ENCODE measurements at places on chromosomes 6 and 20.

DNA sequence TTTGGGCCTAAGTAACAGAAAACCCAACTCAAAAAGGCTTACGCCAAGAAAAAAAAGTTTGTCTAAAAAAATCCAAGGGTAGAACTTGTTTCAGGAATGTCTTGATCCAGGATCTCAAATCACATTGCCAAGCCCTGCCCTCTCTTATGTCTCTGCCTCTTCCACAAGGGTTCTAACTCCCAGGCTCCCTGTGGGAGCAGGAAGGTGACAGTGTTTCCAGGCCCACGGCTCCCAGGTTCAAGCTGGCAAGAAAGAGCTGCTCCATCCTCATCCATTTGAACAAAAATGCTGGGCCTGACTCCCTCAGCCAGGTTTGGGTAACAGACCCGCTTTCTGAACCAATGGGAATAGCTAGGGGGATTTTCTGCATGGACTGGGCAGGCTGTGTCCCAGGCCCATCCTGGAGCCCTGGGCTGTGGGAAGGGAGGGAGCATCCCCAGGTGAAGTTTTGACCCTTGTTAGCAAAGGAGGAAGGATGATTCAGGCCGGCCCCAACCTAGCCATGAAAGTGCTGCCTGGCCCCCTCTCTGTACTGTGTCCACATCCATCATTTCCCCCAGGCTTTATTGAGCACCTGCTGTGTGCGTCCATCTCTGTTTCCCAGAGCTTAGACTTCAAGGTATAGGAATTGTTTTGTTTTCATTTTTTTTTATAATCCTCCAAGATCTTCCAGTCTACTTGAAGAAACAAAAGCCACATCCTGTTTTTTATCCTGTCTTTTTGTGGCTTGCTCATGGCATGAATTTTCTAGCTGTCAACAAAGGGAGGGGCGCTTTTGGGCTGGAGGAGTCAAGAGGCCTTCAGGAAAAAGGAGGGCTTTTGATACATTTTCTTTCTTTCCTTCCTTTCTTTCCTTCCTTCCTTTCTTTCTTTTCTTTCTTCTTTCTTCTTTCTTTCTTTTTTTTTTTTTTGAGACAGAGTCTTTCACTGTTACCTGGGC, 159.8 kb downstream of the TFAP2C start:
- no peak for DNase-seq

DNA sequence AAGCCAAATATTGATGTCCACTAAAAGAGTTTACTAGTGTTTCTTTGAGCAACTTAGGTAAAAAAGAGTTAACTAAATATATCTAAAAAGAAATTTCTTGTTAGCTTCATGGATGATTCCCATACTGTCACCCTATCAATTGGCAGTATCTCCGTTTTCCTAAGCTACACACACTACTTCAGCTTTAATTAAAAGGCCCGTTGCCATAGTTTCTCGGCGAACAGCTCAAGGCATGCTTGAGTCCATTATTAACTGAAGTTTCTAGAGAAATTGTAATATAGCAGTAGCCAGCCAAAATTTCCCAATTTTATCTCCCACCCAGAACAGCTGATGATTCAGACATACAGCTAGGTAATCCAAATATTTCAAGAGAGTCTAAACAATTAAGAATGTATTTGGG, 20.0 kb upstream of the BEND6 start:
- no peak for DNase-seq

GRCh38 chr20:17614176-17614811, 44.4 kb downstream of the DSTN start:
- peak; percentile 61 for DNase-seq

DNA sequence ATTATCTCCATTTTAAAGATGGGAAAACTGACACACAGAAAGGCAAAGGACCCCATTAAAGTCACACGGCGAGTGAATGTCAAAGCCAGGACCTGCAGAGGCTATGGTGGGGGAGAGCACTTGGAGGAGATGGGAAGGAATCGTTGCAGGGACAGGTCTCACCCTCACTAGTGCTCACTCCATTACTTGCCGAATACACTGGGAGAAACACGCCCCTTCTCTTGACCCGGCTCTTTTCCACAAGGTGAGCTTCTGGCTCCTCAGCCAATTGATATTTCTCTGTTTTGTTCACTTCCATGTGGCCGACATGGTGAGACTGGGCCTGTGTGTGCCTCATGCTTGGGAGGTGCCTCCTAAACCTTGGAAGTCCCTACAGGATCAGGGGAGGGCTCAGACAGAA, 117.8 kb upstream of the KCNG1 start:
- DNase-seq, result no peak

DNA sequence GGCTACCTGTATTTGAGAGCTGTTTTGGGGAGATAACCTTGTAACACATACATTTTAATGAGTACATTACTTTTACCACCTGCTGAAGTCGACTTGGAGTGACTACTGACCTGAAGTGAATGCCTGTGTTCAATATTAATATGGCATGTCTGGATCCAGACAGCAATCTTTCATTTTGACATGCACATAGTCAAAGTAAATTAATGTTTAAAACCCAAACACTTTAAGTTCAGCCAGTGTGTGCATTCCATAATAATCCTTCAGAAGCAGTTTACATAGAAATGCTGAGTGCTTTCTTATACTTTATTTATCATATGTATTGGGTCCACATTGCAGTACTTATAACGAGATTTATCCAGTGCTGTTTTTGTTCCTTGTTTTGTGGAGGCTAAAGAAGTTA, 38.0 kb downstream of the CDKAL1 start:
- no peak for DNase-seq

DNA sequence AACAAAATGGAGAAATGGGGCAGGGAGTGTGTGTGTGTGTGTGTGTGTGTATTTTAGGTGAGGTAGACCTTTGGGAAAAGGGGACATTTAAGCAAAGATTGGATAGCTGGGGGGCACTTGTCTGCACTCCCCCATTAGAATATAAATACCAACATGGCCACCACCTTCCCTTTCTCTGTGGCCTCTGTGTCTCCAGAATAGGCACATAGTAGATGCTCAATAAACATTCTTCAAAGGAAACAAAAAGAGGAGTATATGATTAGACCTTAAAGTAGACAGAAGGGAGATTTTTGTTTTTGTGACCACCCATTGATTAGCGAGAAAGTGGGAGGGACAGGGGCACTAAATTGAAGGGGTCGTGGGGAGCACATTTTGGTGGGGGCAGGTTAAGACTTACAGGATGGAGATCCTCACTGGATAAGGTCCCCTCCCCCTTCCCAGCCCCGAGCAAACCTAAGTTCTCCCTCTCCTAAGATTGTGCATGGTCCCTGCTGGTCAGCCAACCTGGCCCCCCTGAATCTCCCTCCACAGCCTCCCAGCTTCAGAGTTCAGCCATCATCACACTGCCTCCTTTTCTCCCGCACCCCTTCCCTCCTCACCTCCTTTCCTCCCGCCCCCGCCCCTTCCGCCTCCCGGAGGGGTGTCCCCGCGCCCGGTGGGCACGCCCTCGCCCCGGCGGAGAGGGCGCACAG, 514 bp upstream of the TSHZ2 start:
- peak; percentile 13 for DNase-seq

DNA sequence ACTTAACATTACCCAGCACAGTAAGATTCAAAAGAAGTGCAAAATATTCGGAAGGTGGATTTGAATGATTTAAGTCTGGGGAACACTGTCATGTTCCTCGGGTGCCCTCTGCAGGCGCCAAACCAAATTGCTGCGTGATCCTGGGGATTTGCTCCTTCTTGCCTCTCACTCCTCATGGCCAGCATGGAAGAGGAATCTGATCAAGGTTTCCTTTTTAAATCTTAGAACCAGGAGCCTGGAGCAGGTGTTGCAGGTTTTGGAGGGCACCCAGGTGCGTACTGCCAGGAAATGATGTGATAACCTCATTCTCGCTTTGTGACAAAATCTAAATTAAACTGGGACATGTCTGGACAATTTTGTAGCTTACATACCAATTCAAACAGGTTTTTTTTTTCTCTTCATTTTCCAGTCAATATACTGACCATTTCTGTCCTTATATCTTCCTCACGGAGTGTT, 8.1 kb upstream of the PFDN4 start:
- DNase-seq, result peak; percentile 77

GRCh38 chr6:32610682-32611296, 21.1 kb upstream of the HLA-DRB1 start:
- DNase-seq, result no peak

GRCh38 chr20:13432126-13432525, 206.6 kb downstream of the TASP1 start:
- DNase-seq, result no peak

- peak; percentile 11 for DNase-seq
Measured at GRCh38 chr6:166244353-166245045, 63.7 kb downstream of the PRR18 start.

DNA sequence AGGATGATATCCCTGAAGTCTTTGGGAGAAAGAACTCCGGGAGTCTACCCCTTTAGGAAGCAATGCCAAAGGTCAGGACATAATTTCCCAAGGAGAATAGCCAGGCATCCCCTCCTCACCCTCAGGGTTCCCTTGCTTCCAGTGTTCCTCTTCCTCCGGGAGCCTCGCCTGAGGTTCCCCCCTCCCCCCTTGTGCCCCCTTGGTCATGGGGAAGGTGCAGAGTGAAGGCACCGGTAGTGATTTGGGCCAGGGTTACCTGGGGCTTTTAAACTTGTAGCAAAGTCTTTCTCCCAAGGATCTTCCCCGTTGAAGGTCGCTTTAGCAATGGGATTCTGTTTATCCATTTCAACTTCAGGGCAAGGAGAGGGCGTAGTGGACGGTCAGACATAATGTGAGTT, 1.2 kb downstream of the ISM1 start:
- DNase-seq, result no peak

- no peak for DNase-seq
Measured at GRCh38 chr6:144134737-144135136, 15.6 kb upstream of the STX11 start.

DNA sequence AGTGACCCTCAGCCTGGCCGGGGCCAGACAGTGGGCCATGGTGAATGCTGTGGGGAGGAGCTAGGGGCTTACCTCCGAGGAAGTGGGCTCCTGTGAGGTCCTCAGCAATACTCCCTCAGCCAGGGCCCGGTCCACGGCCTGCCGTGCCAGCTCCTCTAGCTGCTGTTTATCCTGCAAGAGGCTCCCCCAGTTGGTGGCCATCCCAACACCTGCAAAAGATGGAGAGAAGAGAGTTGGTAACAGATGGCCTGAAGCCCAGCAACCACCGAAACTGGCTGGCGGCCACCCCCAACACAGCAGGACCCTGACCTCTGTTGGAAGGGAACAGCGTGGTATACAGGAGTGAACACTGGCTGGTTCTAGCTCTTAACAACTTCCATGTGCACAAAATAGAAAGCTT, 4.0 kb downstream of the GSS start:
- DNase-seq, result no peak

- no peak for DNase-seq
Measured at GRCh38 chr6:43378631-43379030, 9.2 kb upstream of the ZNF318 start.

DNA sequence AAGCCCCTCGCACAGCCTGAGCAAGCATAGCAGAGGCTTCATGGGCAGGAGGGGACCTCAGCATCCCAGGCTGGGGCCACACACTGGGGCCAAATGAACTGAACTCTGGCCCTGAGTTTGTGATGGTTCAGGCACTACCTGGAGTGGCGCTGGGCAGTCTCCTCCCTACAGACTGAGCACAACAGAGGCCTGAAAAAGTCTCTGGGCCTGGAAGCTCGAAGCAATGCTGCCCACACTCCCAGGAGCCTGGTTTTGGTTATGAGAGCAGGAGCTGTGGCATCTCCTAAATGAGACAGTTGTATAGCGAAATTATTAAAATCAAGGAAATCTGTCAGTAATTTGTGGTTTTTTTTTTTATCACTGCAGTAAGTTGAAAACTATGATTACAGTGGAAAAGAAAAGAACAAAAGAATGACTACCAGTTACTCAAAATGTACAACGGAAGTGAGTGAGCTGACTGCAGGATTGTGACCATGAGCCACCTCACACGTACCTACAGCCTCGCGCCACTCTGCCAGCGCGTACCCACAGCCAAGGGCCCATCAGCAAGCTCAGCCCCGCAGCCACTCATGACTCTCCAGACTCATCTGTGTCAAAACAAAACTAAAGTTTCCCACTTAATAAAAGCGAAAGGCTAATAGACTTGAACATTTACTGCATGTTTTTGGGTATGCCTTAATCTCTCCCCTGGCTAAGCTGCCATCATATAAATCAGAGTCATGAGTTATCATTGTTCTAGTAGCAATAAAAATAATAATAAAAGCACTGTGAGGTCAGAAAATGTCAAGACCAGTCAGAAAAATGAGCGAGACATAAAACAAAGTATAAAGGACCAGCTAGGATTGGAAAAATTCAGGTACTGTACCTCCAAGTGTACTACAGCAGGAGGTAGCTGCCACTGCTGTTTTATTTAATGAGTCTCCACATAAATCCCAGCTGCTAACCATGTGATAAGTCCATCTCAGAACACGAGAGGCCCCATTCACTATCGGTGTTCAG, 177.0 kb downstream of the FOXC1 start:
- no peak for DNase-seq

DNA sequence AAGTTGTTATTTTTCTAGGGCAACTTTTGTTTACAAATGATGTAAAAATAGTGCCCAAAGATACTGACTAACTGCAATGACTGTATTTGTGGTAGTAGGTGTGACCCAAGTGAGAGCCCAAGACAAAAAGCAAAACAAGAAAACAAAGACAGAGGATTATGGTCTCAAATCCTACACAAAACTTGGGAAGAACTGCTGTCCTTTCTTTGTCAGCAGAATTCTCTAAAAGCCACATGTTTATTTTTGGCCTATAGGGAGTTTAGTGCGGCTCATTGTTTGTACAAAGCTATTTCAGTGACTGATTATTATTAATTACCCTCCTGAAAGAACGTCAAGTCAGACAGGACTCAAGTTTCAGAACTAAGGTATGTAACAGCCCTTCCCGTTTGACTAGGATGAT, 509.2 kb upstream of the SLC35B3 start:
- DNase-seq, result no peak

DNA sequence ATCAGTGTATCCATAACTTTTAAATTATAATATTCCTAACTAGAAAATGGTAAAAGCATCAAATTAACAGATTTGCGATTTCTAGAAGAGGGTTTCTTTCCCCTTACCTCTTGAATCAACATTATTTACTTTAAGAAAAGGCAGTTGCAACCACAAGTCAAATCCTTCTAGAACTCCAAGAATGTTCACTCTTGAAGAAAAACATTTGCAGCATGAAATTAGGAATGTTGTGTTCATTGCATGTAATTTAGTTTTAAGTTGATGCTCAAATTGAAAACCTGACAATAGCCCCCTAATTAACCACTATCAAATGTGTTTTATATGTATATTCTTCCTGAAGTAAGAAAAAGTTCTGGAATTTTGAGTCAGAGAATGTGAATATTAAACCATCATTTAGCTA, 2.3 kb upstream of the REV3L start:
- DNase-seq, result no peak

GRCh38 chr6:42781796-42782688, at the start of gene BICRAL:
BICRAL (plus strand) TSS chr6:42782052; CDS start chr6:42822023, 39,971 bp downstream.
- peak; percentile 71 for DNase-seq

DNA sequence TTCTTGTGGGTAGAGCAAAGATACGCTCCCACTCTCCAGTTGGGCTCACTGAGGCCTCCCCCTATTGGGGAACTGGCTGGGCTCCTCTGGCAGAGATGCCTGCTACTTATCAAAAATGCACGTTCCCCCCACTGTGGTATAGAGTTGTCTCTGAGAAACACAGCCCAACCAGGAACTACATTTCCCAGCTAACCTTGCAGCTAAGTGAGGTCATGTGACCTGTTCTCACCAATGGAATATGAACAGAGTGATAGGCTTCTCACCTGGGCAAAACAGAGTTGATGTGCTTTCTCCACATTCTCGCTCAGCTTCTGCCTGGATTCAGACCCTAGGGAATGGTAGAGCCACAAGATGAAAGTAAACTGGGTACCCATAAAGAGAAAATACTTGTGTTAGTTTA, 49.1 kb upstream of the PTPRT start:
- no peak for DNase-seq

GRCh38 chr6:3825331-3825831, 23.8 kb upstream of the FAM50B start:
- DNase-seq, result peak; percentile 56

- DNase-seq, result no peak
Measured at GRCh38 chr6:106452628-106453027, 92.1 kb downstream of the CRYBG1 start.

All from AG20443 (cell line).